ENCODE measurements at places on chromosomes 5 and 9.
A peak's percentile ranks its signal among the peaks of the same experiment; 100 is the strongest.

- no peak for DNase-seq
Observed at GRCh38 chr9:124783830-124784229, 6.9 kb downstream of the OLFML2A start.

DNA sequence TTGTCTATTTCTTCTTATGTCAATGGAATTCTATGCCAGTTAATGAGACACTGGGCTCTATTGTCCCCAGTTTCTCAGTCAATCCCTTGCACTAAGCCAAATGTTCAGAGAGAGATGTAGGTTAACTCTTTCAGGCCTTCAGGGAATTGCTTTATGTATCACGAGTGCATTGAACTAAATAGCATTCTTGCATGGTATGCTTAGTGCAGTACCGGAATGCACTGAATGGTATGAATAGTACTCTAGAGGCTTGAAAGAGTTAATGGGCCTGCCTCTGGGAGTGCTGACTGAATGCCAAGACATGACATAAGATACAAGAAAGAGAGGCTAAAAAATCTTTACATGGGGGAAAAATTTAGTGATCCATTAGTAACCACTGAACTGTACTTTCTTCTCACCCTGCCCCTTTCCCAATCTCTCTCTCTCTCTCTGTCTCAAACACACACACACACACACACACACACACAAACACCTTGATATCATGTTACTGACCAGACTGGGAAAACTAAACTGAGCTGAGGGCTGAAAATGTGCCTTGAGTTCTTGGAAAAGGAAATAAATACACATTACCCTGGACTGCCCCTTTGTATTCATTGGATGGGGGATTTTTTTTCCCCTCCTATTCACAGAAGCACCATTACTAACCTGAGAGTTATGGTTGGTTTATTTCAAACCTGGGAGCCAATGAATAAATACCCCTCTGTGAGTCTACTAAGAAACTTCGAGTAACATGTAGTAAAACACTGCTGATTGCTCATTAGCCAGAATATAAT is 35.4 kb upstream of the TMC1 start:
- DNase-seq, result no peak

DNA sequence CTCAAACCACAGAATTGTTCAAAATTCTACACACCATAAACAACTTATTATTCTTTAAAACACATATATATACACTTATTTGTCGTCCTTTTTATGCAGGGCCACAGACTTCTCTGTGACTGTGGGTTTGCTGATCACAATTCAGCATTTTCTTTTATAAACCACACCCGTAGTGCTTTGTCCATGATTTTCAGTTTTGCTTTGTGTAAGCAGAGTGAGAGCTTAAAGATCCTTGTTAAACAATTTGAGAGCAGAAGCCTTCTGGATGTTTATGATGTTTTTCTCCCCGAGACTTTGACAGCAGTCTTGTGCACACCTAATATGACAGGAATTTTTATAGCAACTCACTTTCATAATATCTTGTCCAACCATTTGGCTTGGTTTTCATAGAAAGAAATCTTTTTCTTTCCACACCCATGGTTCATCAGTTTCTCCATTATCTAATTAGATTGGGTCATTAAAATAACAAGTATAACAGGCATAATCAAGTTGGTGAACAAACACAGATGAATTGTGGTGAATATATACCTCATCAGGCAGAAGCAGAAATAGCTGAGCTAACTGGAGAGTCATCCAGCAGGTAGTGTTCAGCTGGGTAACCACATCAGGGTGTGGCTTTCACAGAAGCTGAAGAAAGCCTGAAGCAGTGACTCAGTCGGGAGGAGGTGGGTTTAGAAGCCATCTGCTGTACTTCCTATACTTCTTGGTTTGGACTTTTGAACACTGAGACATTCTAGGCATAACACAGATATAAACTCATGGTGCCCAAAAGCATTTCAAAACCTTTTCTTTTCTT is 232.8 kb downstream of the DOCK8 start:
- DNase-seq, result peak; percentile 61

GRCh38 chr5:104266161-104266560 is 703.6 kb upstream of the NUDT12 start:
- DNase-seq, result no peak

- DNase-seq, result no peak
Observed at GRCh38 chr9:74940600-74940999, 12.1 kb downstream of the C9orf40 start.

GRCh38 chr5:16889972-16890519 is 46.0 kb downstream of the MYO10 start:
- no peak for DNase-seq

GRCh38 chr5:179559284-179560252 is 9.2 kb downstream of the RUFY1 start:
- DNase-seq, result peak; percentile 57

- DNase-seq, result no peak
Observed at GRCh38 chr5:2172471-2172870, 289.7 kb upstream of the IRX4 start.

GRCh38 chr9:72753266-72753893 is 199.5 kb downstream of the ALDH1A1 start:
- DNase-seq, result no peak

DNA sequence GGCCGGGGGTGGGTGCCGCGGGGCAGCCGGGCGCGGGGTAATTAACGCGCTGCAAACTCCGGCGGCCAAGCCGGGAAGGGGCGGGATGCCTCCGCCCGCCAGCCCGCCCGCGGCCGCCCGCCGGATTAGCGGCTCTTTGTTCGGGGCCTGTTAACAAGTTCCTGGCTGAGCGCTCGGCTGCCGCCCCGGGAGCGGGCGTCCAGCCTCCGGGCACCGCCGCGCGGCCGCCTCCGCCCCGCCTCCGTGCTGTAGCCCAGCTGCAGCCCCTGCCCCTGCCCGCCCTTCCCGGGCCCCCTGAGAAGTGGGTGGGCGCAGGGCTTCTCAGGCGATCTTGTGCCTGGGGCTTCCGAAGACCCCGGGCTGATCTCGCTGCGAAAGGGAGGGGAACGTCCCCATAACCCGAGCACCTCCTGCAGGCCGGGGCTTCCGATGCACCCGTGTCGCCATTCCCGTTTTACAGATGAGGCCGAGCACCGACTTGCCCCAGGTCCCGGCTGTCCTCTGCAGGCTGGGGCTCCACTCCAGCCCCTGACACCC is 7.5 kb downstream of the UNC5A start:
- no peak for DNase-seq

- no peak for DNase-seq
Observed at GRCh38 chr5:3302228-3302627, 293.4 kb upstream of the IRX1 start.

- DNase-seq, result no peak
Observed at GRCh38 chr5:154844809-154845208, 5.6 kb downstream of the FAXDC2 start.

- no peak for DNase-seq
Observed at GRCh38 chr5:176491101-176491502, 42.9 kb downstream of the FAF2 start.

DNA sequence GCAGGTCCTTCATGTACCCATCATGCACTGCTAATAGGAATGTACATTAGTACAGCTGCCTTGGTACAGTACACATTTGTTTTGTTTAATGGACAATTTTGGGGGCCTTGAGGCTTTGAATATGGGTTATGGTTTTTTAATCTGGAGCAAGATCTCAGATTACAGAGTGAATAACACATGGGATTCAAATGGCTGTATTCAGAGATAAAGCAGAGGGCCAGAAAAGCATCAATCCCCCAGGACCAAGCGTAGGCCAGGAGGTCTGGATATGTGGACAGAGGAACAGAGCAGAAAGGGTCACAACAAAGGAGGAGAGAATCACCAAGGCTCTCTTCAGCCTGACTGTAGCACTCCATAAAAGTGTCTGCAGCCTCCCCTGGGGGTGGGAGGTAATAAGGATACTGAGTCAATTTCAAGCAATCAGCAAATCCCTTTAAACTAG is 47.7 kb upstream of the STK32A start:
- DNase-seq, result no peak

GRCh38 chr9:113331780-113332179 is 8.3 kb downstream of the WDR31 start:
- DNase-seq, result no peak

DNA sequence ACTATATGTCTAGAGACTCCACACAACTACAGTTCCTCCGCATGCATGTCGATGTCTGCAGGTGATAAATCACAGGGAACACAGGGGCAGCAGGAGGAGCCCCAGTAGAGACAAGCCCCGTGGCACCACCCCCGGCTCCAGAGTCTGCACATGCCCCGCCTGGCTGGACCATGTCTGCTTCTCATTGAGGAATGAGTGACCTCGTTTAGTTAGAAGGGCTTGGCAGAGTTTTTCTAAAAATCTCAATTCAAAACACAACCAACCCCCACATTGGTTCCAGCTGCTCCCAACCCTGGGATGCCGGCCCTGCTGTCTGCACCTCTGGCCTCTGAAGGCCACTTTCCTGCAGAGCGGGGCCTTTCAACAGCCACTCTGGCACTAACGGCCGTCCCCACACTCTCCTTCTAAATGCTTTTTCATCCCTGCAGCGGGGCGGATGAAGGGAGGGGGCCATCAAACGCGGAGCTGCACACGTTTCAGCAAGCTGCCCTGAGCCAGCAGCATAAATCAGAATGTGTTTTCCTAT is 106.3 kb downstream of the ROR2 start:
- no peak for DNase-seq

- DNase-seq, result no peak
Observed at GRCh38 chr9:95098391-95098921, 219.1 kb downstream of the FANCC start.

- no peak for DNase-seq
Observed at GRCh38 chr9:112233769-112234168, 58.7 kb upstream of the SUSD1 start.

DNA sequence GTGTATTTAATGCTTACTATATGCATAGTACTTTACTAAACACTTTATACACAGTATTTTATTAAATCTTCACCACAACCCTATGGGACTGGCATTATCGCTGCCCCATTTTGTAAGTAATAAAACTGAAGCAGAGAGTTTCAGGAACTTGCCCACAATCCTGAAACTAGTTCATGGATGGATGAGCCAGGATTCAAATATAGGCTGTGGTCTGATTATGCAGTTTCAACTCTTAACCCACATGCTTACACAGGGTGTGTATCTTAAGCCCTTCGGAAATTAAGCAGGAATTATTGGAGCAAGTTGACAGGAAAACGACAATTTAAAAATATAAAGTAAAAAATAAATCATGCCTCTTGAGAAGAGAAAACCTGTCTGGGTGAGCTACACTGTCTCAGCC is 109.0 kb downstream of the ATP10B start:
- no peak for DNase-seq

DNA sequence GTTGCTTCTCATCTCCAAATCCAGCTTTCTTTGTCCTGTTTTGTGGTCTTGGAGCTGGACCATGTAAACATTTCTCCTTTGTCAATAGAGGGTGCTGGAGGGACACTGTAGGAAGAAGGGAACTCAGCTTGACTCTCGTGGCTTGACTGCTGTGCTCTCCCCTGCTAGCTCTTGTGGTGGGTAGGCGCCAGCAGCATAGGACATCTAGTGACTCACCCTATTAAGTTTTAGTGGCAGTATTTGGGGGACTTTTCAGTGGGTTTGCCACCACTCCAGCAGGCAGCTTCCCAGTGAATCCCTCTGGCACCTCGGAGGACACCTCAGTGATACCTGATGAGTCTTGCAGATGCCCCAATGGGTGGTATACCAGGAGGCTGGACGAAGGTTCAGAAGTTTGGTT is 97.8 kb downstream of the TSSK1B start:
- no peak for DNase-seq

DNA sequence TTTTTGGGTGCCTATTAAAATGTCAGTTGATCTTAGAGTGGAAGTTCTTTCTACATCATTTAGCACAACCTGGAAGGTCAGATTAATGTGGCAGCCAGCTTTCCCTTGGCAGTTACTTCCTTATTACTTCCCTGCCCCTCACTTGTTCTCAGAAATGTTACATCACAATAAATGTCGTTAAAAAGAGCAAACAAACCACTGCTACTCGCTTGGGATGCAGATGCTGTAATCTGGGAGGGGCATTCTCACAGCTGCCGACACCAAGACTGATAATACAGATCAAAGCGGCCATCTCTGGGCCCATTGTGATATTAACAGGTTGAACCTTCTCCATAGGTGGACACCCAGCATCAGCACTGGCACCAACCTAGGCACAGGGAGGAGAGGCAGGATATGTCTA is 29.3 kb downstream of the PLAC8L1 start:
- no peak for DNase-seq

GRCh38 chr5:97923997-97924396 is 741.0 kb upstream of the RIOK2 start:
- DNase-seq, result no peak

- no peak for DNase-seq
Observed at GRCh38 chr5:11607944-11608483, 296.2 kb downstream of the CTNND2 start.

GRCh38 chr9:29640507-29640906 is 2067.2 kb upstream of the C9orf72 start:
- DNase-seq, result no peak

DNA sequence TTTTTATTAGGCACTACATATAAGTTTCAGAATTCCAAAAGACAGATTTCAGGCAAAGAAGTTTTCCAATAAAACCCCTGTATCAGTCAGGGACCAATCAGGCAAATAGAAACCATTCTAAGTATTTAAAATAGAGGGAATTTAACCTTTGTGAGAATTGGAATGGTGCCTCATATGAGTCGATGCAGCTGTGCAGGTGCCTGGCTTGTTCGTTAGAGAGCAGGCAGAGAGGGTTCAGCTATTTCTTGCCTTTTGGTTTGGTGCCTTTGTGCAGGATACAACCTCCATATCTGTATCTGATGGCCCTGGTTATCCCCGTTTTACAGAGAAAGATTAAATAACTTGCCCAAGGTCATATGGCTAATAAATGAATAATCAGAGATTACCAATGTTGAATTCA is 6.0 kb upstream of the DDX4 start:
- no peak for DNase-seq

DNA sequence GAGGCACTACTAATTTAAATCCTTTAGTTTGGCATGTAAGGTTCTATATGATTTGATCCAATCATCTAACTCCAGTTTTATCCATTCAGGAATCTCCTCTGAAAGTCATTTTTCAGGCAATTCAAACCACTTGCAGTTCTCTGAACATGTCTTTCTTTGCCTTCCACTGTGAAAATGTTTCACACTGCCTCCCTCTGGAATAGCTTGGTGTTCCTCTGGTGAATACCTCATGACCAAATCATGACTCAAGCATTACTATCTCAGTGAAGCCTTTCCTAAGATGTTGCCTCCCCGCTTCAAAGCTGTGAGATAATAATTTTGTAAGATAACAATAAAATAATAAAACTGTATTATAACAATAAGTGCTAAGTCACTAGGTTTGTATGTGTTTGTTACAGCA is 981.1 kb downstream of the DTWD2 start:
- no peak for DNase-seq

GRCh38 chr9:87959916-87960581 is 14.3 kb downstream of the CDK20 start:
- DNase-seq, result no peak

GRCh38 chr5:111463311-111463710 is 49.0 kb downstream of the STARD4 start:
- DNase-seq, result no peak

DNA sequence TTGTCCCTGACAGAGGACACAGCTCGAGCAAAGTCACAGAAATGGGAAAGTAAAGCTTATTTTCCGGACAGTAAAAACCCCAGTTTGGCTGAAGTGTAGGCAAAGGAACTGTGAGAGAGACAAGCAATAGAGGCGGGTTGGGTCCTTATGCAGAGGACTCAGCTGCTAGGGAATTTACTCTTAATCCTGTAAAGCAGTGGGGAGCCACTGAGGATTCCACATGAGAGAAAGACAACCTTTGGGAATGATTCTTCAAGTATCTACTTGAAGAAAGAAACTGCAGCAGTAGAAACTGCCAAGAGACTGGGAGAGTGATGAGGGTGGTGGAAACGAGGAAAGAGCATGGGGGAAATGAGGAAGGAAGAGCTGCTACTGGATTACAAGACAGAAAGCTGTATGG is 20.2 kb downstream of the ASTN2 start:
- DNase-seq, result no peak

All from activated CD4-positive, alpha-beta T cell treated with anti-CD3 and anti-CD28 coated beads, Interleukin-2, amount 50 U/mL, for 24 hours (primary cell).